ENCODE measurements at places on chromosomes 1 and 21. TPM values are rescaled to one million over a fixed set of nuclear protein-coding genes. Genes with fewer than 3 reads are reported as not detected.

GRCh38 chr1:59494145-59494833 is 197.4 kb downstream of the FGGY start:
- no peak overlapping the region for H3K4me3 ChIP-seq
- no peak for DNase-seq
- no peak overlapping the region for H3K27ac ChIP-seq
- no peaks in the 10 kb centered on the region for H3K27me3 ChIP-seq
- no peaks in the 10 kb centered on the region for H3K36me3 ChIP-seq

DNA sequence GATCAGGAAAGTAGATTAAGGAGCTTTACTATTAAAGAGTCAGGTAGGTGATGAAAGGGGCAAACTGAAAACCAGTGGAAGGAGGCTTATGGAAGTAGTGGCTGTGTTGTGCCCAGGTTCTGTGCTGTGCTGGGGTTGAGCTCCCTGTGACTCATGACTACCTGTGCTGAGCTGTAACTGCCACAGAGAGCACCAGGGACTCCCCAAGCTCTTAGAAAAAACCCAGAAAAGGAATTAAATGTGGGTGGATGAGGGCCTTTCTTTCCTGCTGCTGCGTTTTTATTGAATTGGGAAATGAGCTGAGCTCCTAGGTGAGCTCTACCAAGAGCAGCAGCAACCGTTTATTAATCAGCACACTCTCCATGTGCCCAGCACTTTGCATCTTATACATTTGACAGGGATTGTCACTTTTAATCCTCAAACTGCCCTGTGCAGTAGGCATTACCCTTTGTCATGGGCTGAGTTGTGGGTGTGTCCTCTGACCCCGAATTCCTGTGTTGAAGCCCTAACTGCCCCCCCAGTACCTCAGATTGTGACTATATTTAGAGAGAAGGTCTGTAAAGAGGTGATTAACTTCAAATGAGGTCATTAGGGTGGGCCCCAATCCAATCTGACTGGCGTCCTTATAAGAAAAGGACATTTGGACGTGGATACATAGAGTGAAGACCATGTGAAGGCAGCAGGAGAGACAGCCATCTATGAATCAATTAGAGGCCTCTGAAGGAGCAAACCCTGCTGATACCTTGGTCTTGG is 65.4 kb downstream of the AK4 start:
- peaks cover 3% of the 10 kb centered on the region for H3K4me1 ChIP-seq
- H3K27me3 ChIP-seq: no peaks in the 10 kb centered on the region
- no peak overlapping the region for H3K4me3 ChIP-seq
- H3K36me3 ChIP-seq: no peaks in the 10 kb centered on the region

Gene UMODL1
- total RNA-seq: 0.15 TPM

DNA sequence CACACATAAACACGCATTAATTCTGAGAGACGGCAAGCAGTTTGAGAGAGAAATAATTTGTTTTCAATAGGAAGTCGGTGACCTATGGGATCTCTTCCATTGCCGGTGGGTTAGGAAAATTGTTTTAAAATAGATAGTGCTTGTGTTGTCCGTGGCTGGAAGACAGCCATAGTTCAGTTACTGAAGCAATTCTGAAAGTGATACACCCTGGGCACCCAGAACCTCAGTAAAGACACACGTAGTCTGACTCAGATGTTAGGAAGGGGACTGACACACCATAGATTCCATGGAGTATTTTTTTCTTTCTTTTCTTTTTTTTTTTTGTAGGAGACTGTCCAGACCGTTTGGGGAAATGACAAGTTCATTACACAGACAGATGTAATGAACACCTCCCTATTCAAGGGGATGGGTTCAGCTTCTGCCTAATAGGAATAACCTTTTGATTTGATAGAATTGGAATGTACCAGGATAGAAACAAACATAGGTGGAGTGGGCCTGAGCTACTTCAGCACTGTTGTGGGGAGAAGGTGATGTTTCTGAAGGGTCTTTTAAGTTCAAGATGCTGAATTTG is 1.6 kb downstream of the C1orf21 start:
- H3K27me3 ChIP-seq: no peaks in the 10 kb centered on the region
- peak overlapping the region; percentile 97 for H3K27ac ChIP-seq
- peaks cover 58% of the 10 kb centered on the region for H3K4me1 ChIP-seq

- peaks cover 3% of the 10 kb centered on the region for H3K36me3 ChIP-seq
- no peak for DNase-seq
- H3K4me1 ChIP-seq: no peaks in the 10 kb centered on the region
- no peak overlapping the region for H3K4me3 ChIP-seq
Measured at GRCh38 chr21:26013970-26014369, 156.6 kb downstream of the APP start.

- H3K4me1 ChIP-seq: no peaks in the 10 kb centered on the region
- no peak overlapping the region for H3K27ac ChIP-seq
- H3K27me3 ChIP-seq: no peaks in the 10 kb centered on the region
- H3K4me3 ChIP-seq: no peak overlapping the region
Measured at GRCh38 chr1:199221371-199222150, 582.7 kb downstream of the PTPRC start.
